ENCODE measurements at places on chromosomes 4 and X. TPM values are rescaled to one million over a fixed set of nuclear protein-coding genes. Genes with fewer than 3 reads are reported as not detected.

Gene SASH3
- not detected for total RNA-seq

Gene MAGEB10
- not detected for total RNA-seq

Gene ERVMER34-1
- total RNA-seq, result 0.66 TPM

Gene RTL9
- total RNA-seq, result 0.08 TPM

Gene FAT1
- 187 TPM for total RNA-seq

Gene FAM53A
- total RNA-seq, result 1.4 TPM

Gene COL4A5
- total RNA-seq, result 13.5 TPM

Gene VGLL1
- not detected for total RNA-seq

Gene KLHL4
- 2.8 TPM for total RNA-seq

Gene DUSP21
- total RNA-seq, result not detected

Gene GAGE13
- total RNA-seq, result not detected

Gene NEUROG2
- not detected for total RNA-seq

Gene EMD
- 166 TPM for total RNA-seq

Gene BEX5
- total RNA-seq, result not detected

Gene CTAG2
- not detected for total RNA-seq

Gene MAGEB3
- total RNA-seq, result not detected

Gene TMEM31
- total RNA-seq, result not detected

Gene RBM46
- total RNA-seq, result not detected

Gene NOX1
- total RNA-seq, result 0.03 TPM

Gene LONRF3
- total RNA-seq, result 3.3 TPM

Gene RASSF6
- total RNA-seq, result 0.83 TPM

Gene BMP3
- total RNA-seq, result not detected

Gene AKAP17A
- total RNA-seq, result 41.9 TPM

Gene FAM193A
- 8.9 TPM for total RNA-seq

Gene MID1
- total RNA-seq, result 47.8 TPM

Gene PCDH11X
- not detected for total RNA-seq
